ENCODE measurements at places on chromosomes 12 and 14. TPM values are rescaled to one million over a fixed set of nuclear protein-coding genes. Genes with fewer than 3 reads are reported as not detected.

DNA sequence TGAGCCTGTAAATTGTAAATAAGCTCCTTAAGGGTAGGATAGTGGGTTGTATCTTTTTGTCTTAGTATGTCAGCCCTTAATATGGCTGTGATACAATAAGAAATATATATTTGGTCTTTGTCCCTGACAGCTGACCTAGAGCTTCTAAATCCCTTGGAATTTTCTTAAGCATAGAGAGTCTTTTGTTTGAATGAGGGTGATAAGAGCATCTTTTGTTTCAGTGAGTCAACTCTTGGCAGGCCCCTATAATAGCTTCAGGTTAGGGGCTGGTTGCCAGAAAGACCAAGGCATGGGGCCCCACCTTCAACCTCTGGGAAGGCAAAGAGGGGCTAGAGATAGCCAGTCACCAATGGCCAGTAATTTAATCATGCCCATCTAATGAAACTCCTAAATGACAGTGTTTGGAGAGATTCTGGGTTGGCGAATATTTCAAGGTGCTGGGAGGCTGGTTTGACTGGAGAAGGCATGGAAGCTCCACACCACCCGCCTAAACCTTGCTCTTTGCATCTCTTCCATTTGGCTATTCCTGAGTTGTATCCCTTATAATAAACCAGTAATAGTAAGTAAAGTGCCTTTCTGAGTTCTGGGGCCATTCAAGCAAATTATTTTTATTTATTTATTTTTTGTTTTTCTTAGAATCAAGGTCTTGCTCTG, 10.5 kb downstream of the PALS1 start:
- no peak for DNase-seq

- no peak for DNase-seq
These were observed 6.2 kb upstream of the ZDHHC17 start for GRCh38 chr12:76757694-76758093.

- DNase-seq = no peak
These were observed 14.8 kb upstream of the RNASE10 start for GRCh38 chr14:20490563-20490962.

GRCh38 chr14:63730659-63731058, 2.8 kb upstream of the SGPP1 start:
- no peak for DNase-seq

DNA sequence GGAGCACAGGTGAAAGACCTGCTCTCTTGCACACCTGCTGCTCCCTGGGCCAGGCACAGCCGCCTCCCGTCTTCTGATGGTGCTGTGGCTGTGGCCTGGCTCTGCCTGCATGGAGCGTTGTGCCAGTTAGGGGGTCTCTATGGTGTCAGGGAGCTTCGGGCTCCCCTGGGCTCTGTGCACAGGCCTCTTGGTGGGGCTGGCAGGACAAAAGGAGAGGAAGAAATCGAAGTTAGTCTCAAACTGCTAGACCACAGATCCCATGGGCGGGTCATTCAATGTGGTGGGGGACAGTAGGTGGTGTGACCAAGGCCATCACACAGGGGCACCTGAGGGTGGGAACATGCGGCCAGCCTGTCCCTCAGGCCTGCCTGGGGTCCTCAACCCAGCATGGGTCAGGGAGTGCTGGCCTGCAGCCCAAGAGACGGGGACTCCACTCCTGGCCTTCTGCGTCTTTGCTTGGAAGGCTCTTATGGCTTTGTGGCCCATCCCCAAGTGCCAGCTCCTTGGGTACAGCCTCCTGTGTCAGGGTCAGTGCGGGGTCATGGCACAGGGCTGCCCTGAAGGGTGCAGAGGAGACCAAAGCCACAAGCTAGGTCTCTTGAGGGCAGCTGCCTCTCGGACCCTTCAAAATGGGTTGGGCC, 84.1 kb downstream of the KIF26A start:
- DNase-seq = no peak

The GUCY2C gene
- total RNA-seq = 1.2 TPM

The HSPB8 gene
- 38.7 TPM for total RNA-seq

All from progenitor cell of endocrine pancreas (in vitro differentiated cells).